ENCODE measurements at places on chromosomes 2 and 18. TPM values are rescaled to one million over a fixed set of nuclear protein-coding genes. Genes with fewer than 3 reads are reported as not detected.

Gene MPP4
- total RNA-seq: 0.11 TPM

Gene NAT8
- total RNA-seq: not detected

Gene RASGRP3
- not detected for total RNA-seq

Gene ADRA2B
- total RNA-seq: 3.5 TPM

All from endodermal cell (in vitro differentiated cells).